RPMI7951 (cell line): ENCODE measurements at places on chromosomes 6 and 20.

GRCh38 chr6:40569162-40569910 lies 17.8 kb downstream of the LRFN2 start:
- DNase-seq: no peak

DNA sequence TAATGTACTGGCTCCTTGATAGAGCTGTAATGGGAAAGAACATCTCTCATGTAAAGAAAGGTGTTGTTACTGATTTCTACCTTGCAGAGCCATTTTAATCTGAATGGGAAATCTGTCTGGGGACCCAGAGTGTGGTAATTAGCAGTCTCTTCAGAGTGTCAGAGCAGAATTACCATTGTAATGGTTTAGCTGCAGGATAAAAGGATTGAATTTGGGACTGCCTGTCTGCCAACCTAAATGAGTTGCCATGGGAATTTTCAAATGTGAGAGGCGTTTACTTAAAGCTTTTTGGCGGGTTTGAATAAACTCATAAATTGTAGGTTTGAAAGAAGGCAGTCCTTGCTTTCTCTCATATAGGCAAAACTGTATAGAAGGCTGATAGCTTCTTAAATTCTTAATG lies 128.8 kb downstream of the QKI start:
- no peak for DNase-seq

- no peak for DNase-seq
These were observed 162.2 kb downstream of the NKAIN2 start for GRCh38 chr6:123965894-123966293.

- DNase-seq: no peak
These were observed 19.5 kb upstream of the SUMO4 start for GRCh38 chr6:149380523-149380922.

- peak; percentile 61 for DNase-seq
These were observed 224.3 kb upstream of the FOXA2 start for GRCh38 chr20:22808628-22809027.

- peak; percentile 97 for DNase-seq
These were observed 119.0 kb upstream of the STMND1 start for GRCh38 chr6:16982807-16983206.

- no peak for DNase-seq
These were observed 249.2 kb upstream of the QKI start for GRCh38 chr6:163165155-163165910.

GRCh38 chr6:26270903-26271667 lies 93.9 kb upstream of the BTN3A2 start:
- peak; percentile 91 for DNase-seq

- DNase-seq: peak; percentile 39
These were observed 31.0 kb upstream of the PSMF1 start for GRCh38 chr20:1087311-1087905.

GRCh38 chr6:16851758-16852157 lies 90.5 kb upstream of the ATXN1 start:
- DNase-seq: no peak

- DNase-seq: no peak
These were observed 246.0 kb upstream of the SPTLC3 start for GRCh38 chr20:12762725-12763124.

GRCh38 chr20:33653900-33654596 lies 8.1 kb upstream of the C20orf144 start:
- no peak for DNase-seq

DNA sequence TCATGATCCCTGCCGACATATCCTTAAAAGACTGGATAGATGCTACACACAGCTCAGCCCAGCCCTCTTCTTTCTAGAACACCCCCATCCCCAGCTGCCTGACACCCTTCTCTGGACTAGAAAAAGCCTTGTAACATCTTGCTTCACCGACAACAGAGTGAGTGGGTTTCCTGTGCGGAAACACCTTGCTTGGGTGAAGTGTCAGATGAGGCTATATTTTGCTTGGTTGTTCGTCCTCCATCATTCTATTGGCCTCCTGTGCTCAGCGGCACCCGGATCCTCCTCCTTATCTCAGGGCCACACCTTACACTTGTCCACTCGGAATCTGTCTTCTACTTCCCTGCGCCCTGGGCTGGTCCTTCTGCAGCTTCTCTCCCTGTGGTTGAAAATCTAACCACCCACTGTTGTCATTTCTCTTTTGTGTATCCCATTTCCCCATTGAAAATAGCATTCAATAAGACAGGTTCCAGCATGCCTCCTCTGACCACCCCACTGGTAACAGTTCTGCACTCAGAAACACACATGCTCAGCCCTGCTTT lies 101.3 kb upstream of the MLN start:
- no peak for DNase-seq

- DNase-seq: no peak
These were observed 100.5 kb downstream of the KIF13A start for GRCh38 chr6:17886891-17887290.

GRCh38 chr20:11437611-11438380 lies 479.9 kb upstream of the BTBD3 start:
- no peak for DNase-seq

DNA sequence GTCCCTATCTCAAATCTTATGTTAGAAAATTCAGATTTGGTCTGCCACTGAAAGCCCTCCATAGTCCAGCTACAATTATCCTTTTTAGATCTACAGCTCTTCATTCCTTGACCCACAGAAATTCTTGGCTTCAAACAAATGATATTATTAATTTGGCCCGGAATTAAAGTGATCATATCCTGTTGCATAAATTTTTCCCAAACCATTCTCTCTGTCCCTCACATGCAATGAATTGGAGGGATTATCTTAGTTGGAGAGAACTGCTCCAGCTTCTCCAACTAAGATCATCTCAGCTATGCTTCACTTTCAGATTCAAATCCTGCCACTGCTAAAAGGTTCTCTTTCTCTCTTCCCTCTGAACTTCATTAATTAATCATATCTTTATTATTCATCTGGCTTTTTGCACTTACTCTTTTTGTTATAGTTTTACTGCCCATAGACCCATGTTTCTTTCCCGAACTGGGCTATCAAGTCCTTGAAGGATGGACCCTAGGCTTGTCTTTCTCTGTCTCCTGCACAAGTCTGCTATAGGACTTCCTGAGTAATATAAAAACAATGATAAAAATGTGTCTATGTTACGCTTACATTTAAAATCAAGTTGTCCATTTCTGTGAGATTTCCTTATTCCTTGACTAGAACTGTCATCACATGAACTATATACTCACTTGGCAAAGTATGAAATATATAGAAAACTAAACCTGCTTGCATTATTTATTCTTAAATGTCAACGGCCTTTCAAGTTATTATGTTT lies 493.9 kb upstream of the MARCKS start:
- no peak for DNase-seq

DNA sequence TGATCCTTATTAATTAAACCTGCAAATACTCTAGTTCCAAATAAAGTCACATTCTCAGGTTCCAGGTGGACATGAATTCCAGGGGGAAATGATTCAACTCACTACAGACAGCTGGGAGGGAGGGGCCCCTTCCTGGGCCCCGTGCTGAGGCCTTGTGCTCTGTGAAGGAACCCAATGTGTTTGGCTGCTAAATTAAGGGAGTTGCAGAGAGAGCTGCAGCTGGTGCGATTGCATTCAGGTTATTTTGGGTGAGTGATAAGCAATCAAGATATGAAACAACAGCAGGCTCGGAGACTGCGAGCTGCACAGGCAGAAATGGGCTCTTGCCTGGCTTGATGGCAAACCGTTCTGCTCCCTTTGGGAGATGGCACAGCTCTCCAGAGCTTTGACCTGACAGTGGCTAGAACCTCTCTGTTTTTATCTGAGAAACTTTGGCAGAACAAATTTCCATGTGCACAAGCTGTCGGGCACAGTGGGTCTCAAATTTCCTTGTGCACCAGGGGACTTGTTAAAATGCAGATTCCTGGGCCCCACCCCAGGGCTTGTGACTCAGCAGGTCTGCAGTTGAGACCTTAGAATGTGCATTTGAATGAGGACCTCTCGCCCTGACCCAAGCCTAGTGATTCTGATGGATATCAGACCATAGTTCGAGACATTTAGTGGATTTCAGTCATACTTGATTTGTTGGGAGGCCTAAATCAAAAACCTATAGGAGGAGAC lies 9.8 kb downstream of the MAPK13 start:
- no peak for DNase-seq

DNA sequence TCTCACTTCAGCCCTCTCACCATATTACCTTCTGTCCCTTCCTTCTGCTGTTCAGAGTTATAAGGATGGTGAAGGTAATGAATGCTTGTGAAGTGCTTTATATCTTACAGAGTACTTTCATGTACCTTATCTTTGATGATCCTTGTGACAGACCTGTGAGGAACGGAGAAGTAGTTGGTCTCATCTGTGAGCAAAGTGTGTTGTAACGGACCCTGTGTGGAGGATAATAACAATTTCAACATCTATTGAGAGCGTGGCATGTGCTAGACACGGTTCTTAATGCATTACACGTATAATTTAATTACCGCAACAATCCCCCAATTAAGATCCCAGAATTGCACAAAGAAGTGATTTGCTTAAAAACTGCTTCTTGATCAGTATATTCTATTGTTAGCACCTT lies 124.6 kb downstream of the ANKS1A start:
- no peak for DNase-seq

GRCh38 chr6:100381111-100381510 lies 83.6 kb downstream of the SIM1 start:
- no peak for DNase-seq

- no peak for DNase-seq
These were observed 226.5 kb upstream of the CST7 start for GRCh38 chr20:24722586-24722985.

- DNase-seq: no peak
These were observed 67.3 kb downstream of the ZNF292 start for GRCh38 chr6:87222676-87223075.

DNA sequence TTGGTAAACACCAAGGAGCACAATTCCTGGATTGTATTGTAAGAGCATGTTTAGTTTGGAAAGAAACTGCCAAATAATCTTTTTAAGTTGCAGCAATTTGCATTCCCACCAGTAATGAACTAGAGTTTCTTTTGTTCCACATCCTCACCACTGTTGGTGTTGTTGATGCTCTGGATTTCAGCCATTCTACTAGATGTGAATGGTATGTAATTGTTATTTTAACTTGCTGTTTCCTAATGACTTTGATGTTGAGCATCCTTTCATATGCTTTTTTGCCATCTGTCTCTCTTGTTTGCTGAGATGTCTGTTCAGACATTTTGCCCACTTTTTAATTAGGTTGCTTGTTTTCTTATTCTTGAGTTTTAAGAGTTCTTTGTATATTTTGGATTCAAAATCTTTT lies 1654.1 kb downstream of the GRIK2 start:
- no peak for DNase-seq

DNA sequence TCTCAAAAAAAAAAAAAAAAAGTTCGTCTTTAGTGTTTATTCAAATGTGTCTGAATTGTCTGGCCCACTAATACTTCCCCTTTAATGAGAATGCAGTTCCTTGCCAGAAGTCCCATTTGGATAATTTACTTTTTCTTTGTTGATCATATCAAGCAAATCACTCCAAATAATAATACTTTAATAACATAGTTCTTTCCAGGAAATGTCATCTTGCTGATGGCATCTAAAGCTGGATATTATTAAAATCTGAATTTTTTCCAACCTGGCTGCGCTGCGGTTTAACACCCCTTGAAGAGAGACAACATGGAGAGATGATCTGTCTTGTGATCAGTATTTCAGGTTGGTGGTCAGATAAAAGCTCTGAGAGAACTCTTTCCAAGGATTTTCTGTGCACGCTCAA lies 111.2 kb upstream of the CNKSR3 start:
- DNase-seq: no peak

DNA sequence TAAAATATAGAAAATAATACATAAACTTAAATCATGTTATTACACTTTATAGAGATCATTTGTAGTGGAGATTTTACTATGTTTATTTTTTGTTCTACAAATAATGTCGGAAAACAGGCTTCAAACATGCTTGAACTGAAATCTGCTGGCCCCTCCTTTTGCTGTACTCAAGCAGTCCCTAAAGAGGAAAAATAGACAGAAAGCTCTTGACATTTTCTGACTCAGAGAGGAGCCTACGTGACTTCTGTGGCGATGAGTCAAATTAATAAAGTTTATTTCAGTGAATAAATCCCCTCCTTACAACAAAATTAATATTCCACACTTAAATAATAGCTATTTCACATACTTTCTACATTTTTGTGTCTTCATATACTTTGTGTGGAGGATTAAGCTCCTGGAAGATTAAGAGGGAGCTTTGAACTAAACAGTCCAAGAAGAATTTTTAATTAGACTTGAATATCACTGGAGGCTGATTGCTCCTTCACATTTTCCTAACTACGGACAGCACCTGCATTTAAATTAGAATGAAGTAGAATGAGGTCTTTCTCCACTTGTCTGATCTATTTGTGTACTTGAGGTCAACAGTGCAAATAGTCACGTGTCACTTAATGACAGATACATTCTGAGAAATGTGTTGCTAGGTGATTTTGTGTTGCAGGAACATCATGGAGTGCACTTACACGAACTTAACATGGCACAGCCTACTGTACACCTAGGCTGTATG lies 1.7 kb upstream of the TREM1 start:
- DNase-seq: no peak

DNA sequence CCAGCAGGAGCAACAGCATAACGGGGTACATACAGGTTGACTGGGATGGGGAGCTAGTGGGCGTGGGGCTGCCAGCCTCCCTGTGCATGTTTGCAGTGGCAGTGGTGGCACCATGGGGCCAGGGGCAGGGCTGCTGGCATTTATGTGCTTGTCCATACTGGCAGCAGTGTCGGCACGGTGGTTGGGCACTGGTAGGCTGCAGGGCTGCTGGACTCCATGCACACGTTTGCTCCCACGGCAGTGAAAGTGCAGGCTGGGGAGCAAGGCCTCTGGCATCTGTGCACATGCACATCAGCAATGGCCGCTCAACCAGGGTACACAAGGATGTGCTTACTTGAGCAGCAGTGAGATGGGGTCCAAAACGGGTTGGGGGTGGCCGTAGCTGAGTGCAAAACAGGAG lies 159.5 kb upstream of the KHDRBS2 start:
- no peak for DNase-seq

GRCh38 chr6:71982389-71982788 lies 96.0 kb downstream of the RIMS1 start:
- DNase-seq: no peak
